GM18507 (cell line): ENCODE measurements at places on chromosomes 4 and X.

DNA sequence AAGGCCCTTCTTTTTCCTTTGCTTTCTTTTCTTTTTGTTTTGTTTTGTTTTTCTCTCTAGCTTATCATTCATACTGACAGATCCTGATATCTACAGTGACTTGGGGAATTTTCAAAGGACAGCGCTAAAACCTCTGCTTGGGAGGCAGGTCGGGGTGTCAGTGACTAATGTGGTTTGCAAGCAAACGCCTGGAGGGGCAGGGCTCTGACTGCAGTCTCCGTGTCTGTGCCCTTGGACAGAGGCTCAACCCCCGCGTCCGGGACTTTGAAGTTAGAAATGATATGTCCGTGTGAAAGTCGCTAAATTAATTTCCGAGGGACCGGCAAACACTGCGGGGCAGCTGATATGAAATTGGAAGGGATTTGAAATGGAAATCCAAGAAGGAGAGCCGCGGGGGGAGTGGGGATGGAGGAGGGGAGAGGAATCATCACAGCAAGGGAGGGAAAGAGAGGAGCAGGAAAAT lies 312.4 kb downstream of the DHRSX start:
- no peak for DNase-seq

DNA sequence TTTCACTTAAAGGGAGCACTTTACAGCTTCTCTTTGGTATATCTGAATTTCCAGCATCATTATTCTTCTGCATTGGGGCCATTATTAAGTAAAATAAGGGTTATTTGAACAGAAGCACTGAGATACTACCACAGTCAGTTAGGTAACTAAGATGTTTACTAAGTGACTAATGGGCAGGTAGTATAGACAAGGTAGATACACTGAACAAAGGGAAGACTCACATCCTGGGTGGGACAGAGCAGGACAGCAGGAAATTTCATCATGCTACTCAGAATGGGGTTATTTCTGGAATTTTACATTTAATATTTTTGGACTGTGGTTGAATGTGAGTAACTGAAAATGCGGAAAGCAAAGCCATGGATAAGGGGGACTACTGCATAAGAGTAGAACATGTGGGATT lies 316.0 kb downstream of the CCSER1 start:
- DNase-seq: no peak

DNA sequence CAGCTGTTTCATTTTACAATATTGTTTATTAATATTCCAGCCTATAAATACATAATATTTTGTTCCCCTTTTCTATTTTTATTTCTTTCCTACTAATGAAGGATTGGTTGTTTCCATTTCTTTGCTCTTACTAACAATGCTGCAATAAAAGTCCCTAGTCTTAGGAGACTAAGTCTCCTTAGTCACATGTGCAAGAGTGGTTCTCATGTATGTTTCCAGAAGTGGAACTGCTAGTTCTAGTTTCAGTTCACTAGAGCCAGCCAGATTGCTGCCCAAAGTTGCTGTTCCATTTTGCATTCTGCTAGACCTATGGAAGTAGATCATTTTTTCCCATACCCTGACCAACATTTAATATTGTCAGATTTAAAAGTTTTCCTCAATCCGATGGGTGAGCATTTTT lies 44.3 kb downstream of the CNGA1 start:
- no peak for DNase-seq

GRCh38 chrX:131262738-131263679 lies 26.1 kb downstream of the IGSF1 start:
- no peak for DNase-seq

GRCh38 chrX:104122829-104123228 lies 10.5 kb downstream of the ZCCHC18 start:
- DNase-seq: no peak
